ENCODE measurements at places on chromosomes 16 and 17. TPM values are rescaled to one million over a fixed set of nuclear protein-coding genes. Genes with fewer than 3 reads are reported as not detected.

The TPPP3 gene
- not detected for total RNA-seq

The TRIM16 gene
- 13.2 TPM for total RNA-seq

The DRG2 gene
- 21.5 TPM for total RNA-seq

GRCh38 chr17:36931096-36931696 lies 6.1 kb upstream of the LHX1 start:
- H3K27me3 ChIP-seq = no peaks in the 10 kb centered on the region
- H3K27ac ChIP-seq = no peak overlapping the region
- H3K36me3 ChIP-seq = no peaks in the 10 kb centered on the region
- no peaks in the 10 kb centered on the region for H3K4me1 ChIP-seq

DNA sequence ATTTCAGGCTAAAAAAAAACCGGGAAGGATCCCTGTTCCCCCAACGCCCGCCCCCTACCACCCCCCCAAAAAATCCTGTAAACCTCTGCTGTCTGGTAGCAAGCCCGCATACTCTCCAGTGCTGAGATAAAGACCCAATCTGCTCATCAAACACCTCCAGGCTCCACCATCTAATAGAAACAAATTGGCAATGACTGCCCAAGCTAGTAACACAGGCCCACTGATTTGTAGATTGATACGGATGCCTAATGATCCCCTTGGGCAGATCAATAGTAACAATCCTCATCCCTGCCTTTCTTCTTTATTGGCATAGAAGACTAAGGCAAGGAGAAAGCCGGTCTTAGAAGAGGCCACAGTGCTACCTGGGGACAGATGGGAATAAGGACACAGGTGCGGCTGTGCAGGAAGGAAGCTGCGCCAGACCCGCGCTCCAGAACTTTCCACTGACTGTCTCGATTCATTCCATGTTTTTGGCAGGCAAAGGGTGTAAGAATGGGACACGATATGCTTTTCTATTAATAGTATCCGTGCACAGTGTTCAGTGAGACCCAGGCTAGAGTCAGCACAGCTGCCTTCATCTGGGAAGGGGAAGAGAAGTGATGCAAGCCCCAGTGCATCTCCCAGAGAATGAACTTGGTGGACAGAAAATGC lies 407.6 kb upstream of the PSMD7 start:
- H3K27me3 ChIP-seq = 0 out of 2 replicates have a peak, but pooled peaks cover 2% of the 10 kb centered on the region
- H3K4me1 ChIP-seq = peaks cover 6% of the 10 kb centered on the region
- no peak overlapping the region for H3K4me3 ChIP-seq
- no peak overlapping the region for H3K27ac ChIP-seq
- DNase-seq = no peak

DNA sequence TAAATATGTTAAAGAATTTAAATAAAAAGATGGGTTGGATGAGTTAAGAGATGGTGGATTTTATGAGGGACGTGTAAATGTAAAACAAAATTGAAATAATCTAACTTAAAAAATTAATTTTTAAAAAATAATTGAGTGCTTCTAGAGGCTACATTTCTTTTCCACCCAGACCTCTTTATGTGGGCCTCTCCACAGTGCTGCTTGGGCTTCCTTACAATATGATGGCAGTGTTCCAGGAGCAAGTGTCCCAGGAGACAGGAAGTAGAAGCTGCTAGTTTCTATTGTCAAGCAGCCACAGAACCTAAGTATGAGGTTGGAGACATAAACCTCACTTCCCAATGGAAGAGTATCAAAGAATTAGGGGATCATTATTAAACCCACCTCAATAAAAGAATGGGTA lies 205.7 kb upstream of the CPHXL start:
- no peaks in the 10 kb centered on the region for H3K4me1 ChIP-seq
- no peak overlapping the region for H3K4me3 ChIP-seq
- H3K27me3 ChIP-seq = no peaks in the 10 kb centered on the region
- DNase-seq = no peak
- H3K27ac ChIP-seq = no peak overlapping the region

DNA sequence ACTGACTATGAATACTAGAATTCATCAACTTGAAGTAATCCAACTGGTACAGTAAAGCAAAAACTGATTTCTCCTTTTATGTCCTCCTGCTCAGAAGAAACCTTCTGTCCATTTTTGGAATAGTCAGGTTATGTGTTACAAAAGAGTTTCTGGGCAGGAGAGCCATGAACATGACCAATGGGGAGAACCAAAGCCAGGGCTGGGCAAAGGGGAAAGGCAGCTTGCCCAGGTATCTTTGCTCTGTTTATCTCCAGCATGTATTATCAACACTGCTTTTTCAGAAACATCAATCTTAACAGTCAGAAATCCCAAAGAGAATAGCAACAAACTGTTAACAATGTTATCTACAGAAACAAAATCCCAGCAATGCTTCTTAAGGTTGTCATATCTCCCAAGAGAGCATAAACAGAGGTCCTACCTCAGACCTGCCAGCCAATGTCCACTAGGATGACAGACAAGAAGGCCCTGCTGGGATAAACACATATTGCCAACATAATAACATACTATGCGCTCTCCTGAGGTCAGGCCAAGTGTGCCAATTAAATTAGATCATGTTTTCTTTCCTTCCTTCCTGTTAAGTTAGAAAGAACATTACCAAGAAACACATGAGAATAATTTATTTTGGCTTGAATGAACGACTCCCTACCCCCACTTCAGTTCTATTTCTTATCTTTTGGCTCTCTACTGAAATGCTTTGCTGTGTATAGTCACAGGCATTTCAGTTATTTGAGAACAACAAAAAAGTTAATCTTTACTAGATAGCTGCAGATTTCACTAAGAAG lies 28.0 kb downstream of the BLMH start:
- H3K4me3 ChIP-seq = no peak overlapping the region
- no peaks in the 10 kb centered on the region for H3K4me1 ChIP-seq
- H3K36me3 ChIP-seq = peaks cover 79% of the 10 kb centered on the region
- H3K27ac ChIP-seq = no peak overlapping the region
- no peaks in the 10 kb centered on the region for H3K27me3 ChIP-seq

DNA sequence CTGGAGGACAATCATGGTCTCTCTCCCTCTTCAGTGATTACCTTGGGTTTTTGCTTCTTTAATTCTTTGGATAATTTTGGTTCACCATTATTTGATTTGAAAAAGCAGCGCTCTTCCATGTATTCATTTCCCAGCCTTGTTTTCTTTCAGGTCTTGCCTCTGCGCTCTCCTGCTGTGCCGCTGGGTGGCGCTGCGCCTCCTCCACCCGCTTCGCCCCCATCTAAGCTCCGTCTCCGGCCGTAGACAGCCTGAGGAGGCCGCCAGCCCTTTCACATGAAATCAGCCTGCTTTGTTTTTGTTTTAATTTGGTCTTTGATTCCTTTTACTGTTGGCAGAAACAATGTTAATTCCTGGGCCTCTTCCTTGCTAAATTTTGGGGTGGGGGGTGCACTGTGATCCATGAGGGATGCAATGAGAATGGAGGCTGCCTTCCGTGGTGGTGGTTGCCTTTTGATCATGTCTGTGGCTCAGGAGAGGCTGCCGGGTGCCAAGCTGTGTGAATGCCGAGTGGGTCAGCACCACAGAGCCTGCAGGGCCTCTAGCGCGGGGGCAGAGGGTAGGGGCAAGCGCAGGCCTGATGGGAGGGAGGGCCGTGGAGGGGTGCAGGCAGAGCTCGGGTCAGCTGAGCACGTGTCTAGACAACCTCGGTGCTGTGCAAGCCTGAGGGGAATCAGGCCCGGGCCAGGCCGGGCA lies 64.1 kb downstream of the PLD6 start:
- no peak overlapping the region for H3K4me3 ChIP-seq
- peaks cover 18% of the 10 kb centered on the region for H3K4me1 ChIP-seq
- H3K27me3 ChIP-seq = no peaks in the 10 kb centered on the region
- no peaks in the 10 kb centered on the region for H3K36me3 ChIP-seq
- no peak overlapping the region for H3K27ac ChIP-seq

GRCh38 chr17:9322326-9322725 lies 253.3 kb downstream of the STX8 start:
- no peak overlapping the region for H3K4me3 ChIP-seq
- H3K27ac ChIP-seq = no peak overlapping the region
- H3K27me3 ChIP-seq = no peaks in the 10 kb centered on the region
- H3K4me1 ChIP-seq = peaks cover 4% of the 10 kb centered on the region

DNA sequence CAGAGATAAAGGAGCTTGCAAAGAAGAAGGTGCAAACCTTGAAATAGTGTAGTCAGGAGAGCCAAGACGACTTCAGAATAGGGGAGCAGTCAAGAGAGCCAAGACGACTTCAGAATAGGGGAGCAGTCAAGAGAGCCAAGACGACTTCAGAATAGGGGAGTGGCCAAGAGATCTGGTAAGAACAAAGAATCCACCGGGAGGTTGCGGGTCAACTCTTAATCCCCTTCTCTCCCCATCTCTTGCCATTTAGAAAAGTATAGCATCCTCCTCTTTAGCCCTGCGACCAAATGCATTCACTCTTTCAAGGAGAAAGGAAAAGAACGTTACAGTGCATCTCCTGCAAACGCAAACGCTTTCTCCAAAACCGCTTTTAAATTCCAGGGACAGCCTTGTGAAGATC lies 713 bp downstream of the KNOP1 start:
- peak overlapping the region; percentile 94 for H3K4me3 ChIP-seq
- no peaks in the 10 kb centered on the region for H3K27me3 ChIP-seq

All from Karpas-422 (cell line).